ENCODE measurements at places on chromosomes 7 and 10.

- DNase-seq, result peak; percentile 84
These were observed 31.6 kb downstream of the IKZF1 start for GRCh38 chr7:50335795-50336754.

GRCh38 chr10:5040781-5041470, 37.3 kb upstream of the AKR1C2 start:
- DNase-seq, result no peak

GRCh38 chr7:5636914-5637313, 144.5 kb downstream of the RNF216 start:
- no peak for DNase-seq

GRCh38 chr7:128872394-128872824, 9.8 kb downstream of the ATP6V1F start:
- no peak for DNase-seq

DNA sequence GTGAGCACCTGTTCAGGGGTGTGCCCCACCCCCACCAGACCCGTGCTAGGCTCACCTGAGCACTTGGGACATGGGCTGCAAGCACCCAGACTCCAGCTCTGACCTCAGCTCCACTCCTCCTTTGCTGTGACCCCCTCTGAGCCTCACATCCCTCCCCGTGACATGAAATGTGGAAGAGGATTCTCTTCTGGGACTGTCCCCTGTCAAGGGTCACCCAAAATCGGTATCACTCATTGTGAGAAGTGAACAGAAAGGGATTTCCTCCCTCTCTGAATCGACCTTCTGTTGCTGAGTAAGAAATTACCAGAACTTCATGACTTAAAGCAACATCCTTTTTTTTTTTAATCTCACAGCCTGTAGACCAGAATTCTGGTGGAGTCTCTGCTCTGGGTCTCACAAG, 6.2 kb upstream of the CHST15 start:
- DNase-seq, result no peak

GRCh38 chr10:78588194-78588811, 480.5 kb upstream of the ZMIZ1 start:
- DNase-seq, result no peak

GRCh38 chr7:112448381-112448780, 1.9 kb upstream of the IFRD1 start:
- DNase-seq, result no peak

DNA sequence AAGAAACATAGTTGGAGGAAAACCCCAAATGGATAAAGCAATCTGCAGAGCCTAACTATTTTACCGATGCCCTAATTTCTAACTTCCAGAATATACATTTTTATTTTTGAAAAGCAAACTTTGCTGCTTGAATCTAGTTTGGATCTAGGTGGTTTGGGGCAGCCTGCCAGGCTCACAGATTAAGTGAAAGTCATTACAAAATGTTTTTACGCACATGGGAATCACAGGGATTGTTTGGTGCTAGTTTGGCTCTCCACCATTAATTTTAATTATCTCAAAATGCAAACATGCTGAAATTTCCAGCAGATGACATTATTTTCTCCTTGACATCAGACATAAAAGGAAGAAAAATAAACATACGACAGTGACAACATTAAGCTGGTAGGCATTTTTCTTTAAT, 166.7 kb upstream of the INHBA start:
- DNase-seq, result no peak

- no peak for DNase-seq
These were observed 12.0 kb downstream of the EEPD1 start for GRCh38 chr7:36165059-36165458.

DNA sequence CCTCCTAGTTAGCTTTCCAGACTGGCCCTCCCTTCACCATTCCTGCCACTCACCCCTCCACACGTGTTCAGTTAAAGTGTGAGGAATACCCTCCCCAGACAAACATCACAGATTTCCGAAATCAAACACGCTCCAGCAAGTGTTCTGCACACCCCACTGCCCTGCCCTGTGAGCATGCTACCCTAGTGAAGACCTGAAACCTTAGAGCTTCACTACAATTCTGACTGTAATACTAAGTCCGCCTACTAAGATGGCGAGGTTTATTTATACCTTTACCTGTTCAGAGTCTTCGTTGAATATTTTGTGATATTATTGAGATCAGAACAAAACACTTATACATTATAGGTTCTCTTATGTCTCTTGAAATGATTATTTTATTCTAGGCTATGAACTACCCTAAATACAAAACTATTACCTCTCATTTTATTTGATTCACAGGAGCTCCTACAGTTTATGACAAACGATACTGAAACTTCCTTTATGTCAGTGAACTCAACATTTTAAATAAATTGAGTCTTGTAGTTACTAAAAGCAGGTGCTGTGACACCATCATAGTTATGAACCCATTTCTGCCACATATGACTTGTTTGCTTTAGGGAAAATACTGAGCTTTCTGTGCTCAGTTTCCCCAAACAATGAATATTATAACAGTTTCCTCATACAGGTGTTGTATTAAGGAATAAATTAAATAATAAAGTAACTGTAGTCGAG, 8.6 kb downstream of the SCIN start:
- no peak for DNase-seq

- DNase-seq, result peak; percentile 16
These were observed at the start of gene PLAU for GRCh38 chr10:73910764-73911552. PLAU (plus strand) TSS chr10:73911132; CDS start chr10:73911556, 424 bp downstream.

DNA sequence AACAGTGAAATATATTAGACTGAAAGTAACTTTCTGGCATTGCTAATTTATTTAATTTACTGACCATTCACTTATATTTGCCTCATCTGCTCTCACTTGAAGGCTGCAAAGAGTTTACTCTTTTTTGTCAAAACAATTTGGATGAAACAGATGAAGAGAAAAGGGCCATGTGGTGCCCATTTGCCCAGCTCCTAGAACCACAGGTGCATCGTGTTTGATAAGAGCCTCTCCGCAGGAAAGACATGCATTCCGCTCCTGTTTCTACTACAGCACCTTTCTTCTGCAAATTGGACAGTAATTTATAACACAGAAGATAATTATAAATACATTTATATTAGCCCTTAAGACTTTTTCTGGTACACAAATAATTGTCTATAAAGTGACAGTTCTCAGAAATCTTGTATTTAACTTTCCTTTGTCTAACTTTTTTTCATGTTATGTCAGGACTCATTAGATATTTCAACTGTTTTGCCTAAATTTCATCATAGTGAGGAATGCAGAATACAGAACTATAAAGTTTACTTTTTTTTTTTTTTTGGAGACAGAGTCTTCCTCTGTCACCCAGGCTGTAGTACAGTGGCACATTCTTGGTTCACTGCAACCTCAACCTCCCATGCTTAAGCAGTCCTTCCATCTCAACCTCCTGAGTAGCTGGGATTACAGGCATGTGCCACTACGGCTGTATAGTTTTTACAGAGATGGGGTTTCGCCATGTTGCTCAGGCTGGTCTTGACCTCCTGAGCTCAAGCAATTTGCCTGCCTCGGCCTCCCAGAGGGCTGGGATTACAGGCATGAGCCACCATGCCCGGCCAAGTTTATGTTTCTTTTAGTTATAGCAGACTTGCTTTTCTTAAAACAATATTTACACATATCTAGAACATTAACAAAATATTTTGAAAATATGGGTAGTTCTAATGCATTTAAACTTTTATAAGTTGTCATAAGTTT, 869 bp downstream of the LAMB4 start:
- DNase-seq, result no peak

- DNase-seq, result no peak
These were observed 56.2 kb downstream of the COL17A1 start for GRCh38 chr10:104029521-104029860.

GRCh38 chr10:69885379-69886013, 83.8 kb downstream of the COL13A1 start:
- no peak for DNase-seq

GRCh38 chr10:6399231-6399741, 180.8 kb downstream of the PRKCQ start:
- DNase-seq, result no peak

DNA sequence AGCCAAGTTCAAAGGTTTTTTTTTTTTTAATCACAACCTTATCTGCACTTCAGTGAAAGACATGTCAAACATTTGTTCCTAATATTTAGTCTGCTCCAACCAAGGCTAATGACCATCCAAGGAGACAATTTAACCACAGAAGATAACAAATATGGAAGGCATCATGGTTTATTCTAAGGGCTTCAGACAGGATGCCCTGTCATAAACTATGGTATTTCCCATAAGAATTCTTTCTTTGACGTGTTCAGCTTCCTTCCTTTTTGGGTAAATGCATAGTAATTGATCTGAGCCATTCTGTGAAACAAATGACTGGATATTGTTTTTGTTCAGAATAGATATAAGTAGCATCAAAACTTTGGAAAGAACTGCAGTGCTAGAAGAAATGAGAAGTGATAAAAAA, 326.5 kb upstream of the AOAH start:
- DNase-seq, result no peak

DNA sequence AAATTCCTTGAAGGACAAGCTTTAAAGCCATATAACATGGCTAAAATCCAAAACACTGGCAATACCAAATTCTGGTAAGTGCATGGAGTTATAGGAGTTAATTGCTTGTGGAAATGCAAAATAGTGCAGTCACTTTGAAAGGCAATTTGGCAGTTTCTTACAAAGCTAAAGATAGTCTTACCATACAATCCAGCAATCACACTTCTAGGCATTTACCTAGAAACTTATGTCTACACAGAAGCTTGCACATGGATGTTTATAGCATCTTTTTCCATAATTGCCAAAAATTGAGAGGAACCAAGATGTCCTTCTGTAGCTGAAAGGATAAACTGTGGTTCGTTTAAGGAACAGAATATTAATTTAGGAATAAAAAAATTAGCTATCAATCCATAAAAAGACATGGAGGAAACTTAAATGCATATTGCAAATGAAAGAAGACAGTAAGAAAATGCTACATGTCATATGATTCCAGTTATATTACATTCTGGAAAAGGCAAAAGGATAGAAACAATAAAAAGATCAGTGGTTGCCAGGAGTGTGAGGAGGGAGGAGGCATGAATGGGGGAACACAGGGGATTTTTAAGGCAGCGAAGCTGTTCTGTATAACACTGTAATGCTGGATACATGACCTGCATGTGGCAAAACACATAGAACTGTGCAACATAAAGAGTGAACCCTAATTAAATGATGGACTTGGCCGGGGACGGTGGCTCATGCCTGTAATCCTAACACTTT, 51.9 kb downstream of the GNAT3 start:
- DNase-seq, result no peak

- no peak for DNase-seq
These were observed 84.3 kb downstream of the CREM start for GRCh38 chr10:35210961-35211360.

DNA sequence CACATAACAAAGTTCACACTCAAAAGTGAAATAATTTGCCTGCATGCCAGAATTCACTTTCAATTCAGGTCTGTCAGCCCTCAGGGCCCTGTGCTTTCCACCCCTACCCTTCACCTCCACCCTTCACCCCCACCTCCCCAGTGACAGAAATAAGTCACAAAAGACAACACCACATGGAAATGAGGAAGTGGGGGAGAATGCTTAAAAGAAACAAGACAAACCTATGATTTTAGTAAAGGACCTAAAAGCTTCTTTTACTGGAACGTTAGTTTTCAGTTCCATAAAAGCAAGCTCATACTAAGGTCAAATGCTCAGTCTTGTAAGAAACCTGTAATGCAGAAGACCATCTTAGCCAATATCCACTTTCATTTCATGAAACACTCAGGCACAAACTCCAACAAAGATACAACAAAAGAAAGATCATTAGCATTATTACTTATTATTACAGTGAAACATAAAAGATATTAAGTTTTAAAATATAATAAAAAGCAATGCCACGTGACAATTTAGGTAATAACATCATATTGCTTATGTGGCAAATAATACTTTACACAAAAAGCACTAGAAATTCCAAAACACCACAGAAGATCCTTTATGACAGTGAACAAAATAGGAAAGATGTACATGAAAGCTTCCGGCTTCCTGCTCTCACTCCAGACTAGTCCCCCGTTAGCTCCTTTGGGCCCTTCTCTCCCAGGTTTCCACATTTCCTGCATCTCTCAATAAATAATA, 112.1 kb downstream of the LMBR1 start:
- no peak for DNase-seq

DNA sequence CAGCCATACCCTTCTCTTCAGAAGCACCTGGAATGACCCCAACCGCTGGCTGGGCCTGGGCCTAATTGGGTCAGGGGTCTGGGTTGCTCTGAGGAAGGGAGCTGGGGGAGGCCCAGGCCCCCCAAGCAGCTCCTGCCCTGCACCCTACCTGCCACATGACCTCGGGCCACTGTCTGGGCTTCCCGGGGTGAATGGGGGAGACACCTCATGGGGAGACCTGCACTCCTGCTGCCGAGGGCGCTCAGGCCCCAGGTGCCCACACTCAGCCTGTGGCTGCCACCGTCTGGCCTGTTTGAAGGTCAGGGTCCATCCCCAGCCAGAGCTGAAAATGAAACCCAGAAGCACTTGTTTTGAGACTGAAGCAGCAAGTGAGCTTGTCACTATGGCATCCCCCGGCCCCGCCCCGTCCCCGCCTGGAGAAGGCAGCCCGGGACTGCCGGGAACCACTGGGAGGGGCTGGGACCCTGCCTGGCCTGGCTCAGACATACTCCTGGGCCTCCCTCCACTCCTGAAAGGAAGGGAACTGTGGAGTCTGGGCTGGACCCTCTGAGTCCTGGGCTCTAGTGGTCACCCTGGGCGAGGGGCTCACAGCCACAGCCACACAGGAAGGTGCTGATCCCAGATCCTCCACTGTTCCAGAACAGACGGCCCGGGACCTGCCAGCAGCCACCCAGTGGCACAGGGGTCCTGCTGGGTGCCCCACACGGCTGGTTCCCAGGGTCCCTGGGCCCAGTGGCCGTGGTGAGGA, 7.4 kb upstream of the MICALL2 start:
- no peak for DNase-seq

GRCh38 chr10:95392217-95392584, 101.4 kb upstream of the PDLIM1 start:
- DNase-seq, result no peak

- DNase-seq, result no peak
These were observed 425.8 kb upstream of the STEAP1 start for GRCh38 chr7:89728481-89728880.

DNA sequence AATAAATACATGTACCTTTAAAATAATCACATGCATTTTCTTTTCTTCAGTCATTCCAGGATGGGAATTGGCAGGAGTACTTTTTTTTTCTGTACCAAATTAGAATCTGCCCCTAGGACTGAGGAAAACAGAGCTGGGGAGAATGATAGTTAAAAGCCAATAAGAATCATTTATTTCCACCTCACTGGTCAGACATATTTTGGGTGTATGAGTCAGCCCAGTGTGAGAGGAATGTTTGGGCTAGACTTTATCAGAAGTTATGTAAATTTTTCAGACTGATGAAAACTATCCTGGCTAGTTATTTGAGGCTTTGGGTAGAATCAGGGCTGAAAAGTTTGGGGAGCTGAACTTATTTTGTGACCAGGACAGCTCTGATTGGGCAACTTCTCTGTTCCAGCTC, 303.1 kb upstream of the NPSR1 start:
- no peak for DNase-seq

GRCh38 chr10:97914171-97914836, 64.7 kb downstream of the GOLGA7B start:
- no peak for DNase-seq

DNA sequence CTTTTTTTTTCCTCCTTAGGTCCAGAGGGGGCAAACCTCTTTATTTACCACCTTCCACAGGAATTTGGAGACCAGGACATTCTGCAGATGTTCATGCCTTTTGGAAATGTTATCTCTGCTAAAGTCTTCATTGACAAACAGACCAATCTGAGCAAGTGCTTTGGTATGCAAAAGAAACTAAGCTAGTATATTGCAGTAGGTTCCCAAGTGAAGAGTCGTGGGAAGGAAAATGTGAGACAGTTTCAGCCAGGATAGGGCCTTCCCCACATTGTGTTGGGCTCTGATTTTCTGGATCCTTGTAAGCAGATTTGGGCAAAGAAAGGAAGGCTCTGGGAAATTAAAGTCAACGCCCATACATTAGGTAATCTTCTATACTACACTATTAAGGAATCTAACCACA, 285.6 kb downstream of the USP6NL start:
- DNase-seq, result no peak
